ENCODE measurements at places on chromosomes 7 and 10.

- no peak overlapping the region for H3K27ac ChIP-seq
- no peak overlapping the region for H3K4me3 ChIP-seq
- peaks cover 15% of the 10 kb centered on the region for H3K4me1 ChIP-seq
- H3K27me3 ChIP-seq: no peaks in the 10 kb centered on the region
- H3K36me3 ChIP-seq: no peaks in the 10 kb centered on the region
Observed at GRCh38 chr7:107902381-107902780, 11.4 kb downstream of the DLD start.

GRCh38 chr10:5581670-5582566 is 57.2 kb downstream of the CALML3 start:
- no peaks in the 10 kb centered on the region for H3K36me3 ChIP-seq
- DNase-seq: no peak
- peaks cover 32% of the 10 kb centered on the region for H3K4me1 ChIP-seq
- no peaks in the 10 kb centered on the region for H3K27me3 ChIP-seq
- no peak overlapping the region for H3K27ac ChIP-seq

GRCh38 chr7:1536743-1537534 is 6.4 kb downstream of the MAFK start:
- peak overlapping the region; percentile 69 for H3K4me3 ChIP-seq
- peak overlapping the region; percentile 99 for H3K27ac ChIP-seq
- peaks cover 54% of the 10 kb centered on the region for H3K36me3 ChIP-seq
- peak; percentile 94 for DNase-seq

- peaks cover 19% of the 10 kb centered on the region for H3K27me3 ChIP-seq
- peak overlapping the region; percentile 89 for H3K27ac ChIP-seq
- no peaks in the 10 kb centered on the region for H3K36me3 ChIP-seq
- H3K4me3 ChIP-seq: no peak overlapping the region
- DNase-seq: no peak
Observed at GRCh38 chr7:150973571-150974451, 4.3 kb downstream of the KCNH2 start.

- peaks cover 7% of the 10 kb centered on the region for H3K4me1 ChIP-seq
- no peak for DNase-seq
- no peak overlapping the region for H3K4me3 ChIP-seq
- H3K27me3 ChIP-seq: no peaks in the 10 kb centered on the region
Observed at GRCh38 chr10:71204746-71205145, 7.6 kb upstream of the UNC5B start.

DNA sequence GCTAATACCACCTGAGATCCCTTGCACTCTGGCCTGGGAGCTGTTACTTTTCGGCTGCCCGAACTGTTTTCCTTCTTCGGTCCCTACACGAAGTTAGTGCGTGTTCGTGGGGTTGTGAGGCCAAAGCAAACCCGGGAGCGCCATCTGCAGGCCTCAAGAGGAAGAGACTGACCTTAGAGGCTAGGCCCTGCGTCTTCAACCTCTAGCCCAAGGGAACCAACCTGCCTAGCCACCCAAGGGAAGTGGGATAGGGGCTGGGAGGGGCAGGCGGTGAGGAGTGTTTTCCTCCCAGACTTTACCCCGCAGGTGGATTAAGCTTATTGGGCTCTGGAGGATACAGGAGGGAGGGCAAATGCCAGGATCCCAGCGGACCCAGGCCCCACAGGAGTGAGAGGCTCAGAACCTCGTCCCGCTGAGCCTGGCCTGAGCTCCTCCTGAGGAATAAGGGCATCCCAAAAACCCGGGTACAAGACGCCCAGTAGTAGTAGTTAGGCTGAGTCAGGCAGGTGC is 1.7 kb upstream of the PAX2 start:
- H3K27me3 ChIP-seq: peaks cover 99% of the 10 kb centered on the region
- peaks cover 52% of the 10 kb centered on the region for H3K4me1 ChIP-seq
- no peak overlapping the region for H3K4me3 ChIP-seq
- no peaks in the 10 kb centered on the region for H3K36me3 ChIP-seq

GRCh38 chr10:26859241-26860101 is 1.3 kb downstream of the ABI1 start:
- DNase-seq: no peak
- no peaks in the 10 kb centered on the region for H3K27me3 ChIP-seq
- H3K27ac ChIP-seq: peak overlapping the region; percentile 97
- H3K36me3 ChIP-seq: no peaks in the 10 kb centered on the region
- H3K4me1 ChIP-seq: peaks cover 64% of the 10 kb centered on the region

- no peaks in the 10 kb centered on the region for H3K27me3 ChIP-seq
- no peak overlapping the region for H3K4me3 ChIP-seq
- no peak overlapping the region for H3K27ac ChIP-seq
- H3K36me3 ChIP-seq: no peaks in the 10 kb centered on the region
- H3K4me1 ChIP-seq: no peaks in the 10 kb centered on the region
- DNase-seq: no peak
Observed at GRCh38 chr7:140201393-140201792, 24.6 kb upstream of the KDM7A start.

DNA sequence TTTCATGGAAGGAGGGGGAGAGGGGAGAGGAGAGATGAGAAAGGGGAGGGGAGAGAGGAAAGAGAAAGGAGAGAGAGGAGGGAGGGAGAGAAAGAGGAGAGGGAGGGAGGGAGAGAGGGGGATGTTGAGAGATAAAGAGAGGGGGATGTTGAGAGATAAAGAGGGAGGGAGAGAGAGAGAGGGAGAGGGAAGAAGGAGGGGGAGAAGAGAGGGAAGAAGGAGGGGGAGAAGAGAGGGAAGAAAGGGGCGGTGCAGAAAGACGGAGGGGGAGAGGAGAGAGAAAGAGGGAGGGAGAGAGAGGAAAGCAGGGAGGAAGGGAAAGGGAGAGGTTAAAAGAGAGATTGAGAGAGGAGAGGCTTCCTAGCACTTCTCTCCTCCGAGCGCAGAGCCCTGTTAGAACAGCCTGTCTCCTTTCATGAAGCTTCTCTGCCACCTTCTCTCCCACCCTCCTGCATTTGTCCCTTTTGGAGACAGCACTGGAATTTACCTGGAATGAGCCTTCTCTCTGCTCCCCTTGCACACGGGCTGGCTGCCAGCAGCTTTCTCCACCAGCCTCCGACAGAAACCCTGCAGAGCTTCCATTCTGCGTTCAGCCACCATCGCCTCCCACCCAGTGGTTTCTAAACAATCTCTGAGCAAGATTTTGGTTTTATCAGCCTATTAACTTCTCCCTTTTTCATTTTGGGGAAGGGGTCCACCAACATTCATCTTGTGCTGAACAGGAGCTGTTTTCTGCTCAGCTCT is 74.0 kb upstream of the CARD11 start:
- no peak overlapping the region for H3K27ac ChIP-seq
- no peak for DNase-seq
- H3K4me1 ChIP-seq: no peaks in the 10 kb centered on the region
- H3K27me3 ChIP-seq: no peaks in the 10 kb centered on the region
- H3K4me3 ChIP-seq: no peak overlapping the region

DNA sequence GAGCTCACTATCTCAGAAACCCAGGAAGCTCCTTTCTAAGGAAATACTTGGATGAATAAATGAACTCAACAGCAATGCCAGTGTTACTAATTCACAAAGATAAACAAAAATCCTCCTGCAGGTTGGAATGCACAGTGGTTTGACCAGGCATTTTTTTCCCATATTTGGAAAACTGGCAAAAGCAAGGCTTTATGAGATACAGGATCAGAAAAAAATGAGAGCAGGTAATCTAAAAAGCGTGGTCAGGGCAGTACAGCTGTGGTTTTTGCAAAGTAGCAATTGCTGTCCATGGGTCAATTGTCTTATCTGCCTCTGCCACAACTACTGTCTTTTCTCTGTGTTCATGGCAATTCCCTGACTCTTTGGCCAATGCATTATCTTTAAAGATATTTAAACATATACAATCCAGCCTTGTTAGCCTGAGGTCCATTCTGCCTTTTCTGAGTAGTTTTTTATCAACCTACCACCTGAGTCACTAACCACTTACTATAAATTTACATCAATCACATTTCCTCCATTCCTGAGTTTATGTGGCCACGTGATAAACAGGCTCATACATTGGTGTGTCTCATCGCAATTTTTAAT is 564.5 kb upstream of the IGFBP3 start:
- no peaks in the 10 kb centered on the region for H3K4me1 ChIP-seq
- H3K27ac ChIP-seq: no peak overlapping the region
- DNase-seq: no peak
- no peaks in the 10 kb centered on the region for H3K36me3 ChIP-seq
- no peaks in the 10 kb centered on the region for H3K27me3 ChIP-seq

DNA sequence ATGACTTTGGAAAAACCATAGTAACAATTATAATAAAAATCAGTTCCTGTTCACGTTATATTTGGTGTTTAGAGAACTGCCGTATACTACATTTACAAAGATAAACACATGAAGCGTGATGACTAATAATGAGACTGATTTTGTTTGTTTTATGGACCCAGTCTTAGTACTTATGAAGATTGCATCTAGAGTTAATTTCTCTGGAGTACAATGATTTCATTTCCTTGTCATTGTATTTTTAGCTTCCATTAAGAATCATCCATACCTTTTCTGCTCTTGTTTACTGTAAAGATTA is 2.9 kb downstream of the RBM20 start:
- no peak for DNase-seq
- H3K4me3 ChIP-seq: peak overlapping the region; percentile 68
- peaks cover 39% of the 10 kb centered on the region for H3K4me1 ChIP-seq

GRCh38 chr7:27921081-27921836 is 181.3 kb downstream of the TAX1BP1 start:
- no peak overlapping the region for H3K27ac ChIP-seq
- no peaks in the 10 kb centered on the region for H3K27me3 ChIP-seq
- no peak overlapping the region for H3K4me3 ChIP-seq
- DNase-seq: peak; percentile 51
- H3K36me3 ChIP-seq: no peaks in the 10 kb centered on the region
- H3K4me1 ChIP-seq: peaks cover 4% of the 10 kb centered on the region

Measured in heart right ventricle (tissue), 16 donors.